H1 (cell line): ENCODE measurements at places on chromosomes 5 and 9. TPM values are rescaled to one million over a fixed set of nuclear protein-coding genes. Genes with fewer than 3 reads are reported as not detected.

DNA sequence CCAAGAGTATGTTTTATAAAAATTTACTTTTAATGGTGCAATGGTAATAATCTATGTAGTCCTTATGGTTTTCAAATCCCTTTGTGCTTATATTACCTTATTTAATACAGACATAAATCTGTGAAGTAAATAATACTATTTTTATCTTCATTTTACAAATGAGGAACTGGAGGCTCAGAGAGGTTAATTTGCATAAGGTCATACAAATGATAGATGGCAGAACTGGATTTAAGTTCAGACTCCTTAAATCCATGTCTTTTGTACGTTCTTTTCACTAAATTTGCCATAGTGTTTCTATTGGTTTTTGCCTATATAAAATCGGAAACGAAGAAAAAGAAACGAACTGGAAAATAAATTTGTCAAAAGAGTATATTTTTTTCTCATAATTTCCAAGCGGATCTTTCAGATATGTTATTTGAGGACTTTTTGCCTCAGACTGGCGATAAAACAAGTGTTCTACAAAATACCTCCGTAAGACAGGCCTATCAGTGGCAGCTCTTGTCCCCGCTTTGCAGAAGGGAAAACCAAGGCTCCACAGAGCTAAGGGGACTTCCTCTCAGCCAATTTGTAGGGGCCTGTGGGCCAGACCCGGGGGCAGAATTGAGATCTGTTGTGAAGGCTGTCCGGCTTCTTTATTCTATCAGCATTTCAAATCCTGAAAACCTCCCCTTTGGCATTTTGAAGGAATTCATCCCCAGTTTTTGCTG is 1.1 kb upstream of the TNFAIP8 start:
- no peaks in the 10 kb centered on the region for H3K36me3 ChIP-seq
- 0 out of 2 replicates have a peak overlapping the region, but pooled peaks have one; percentile 44 for H3K4me3 ChIP-seq
- H3K27ac ChIP-seq = no peak overlapping the region

GRCh38 chr9:105355781-105356180 is 92.1 kb upstream of the FSD1L start:
- H3K4me3 ChIP-seq = no peak overlapping the region
- no peaks in the 10 kb centered on the region for H3K36me3 ChIP-seq
- H3K4me1 ChIP-seq = no peaks in the 10 kb centered on the region
- H3K27ac ChIP-seq = no peak overlapping the region

DNA sequence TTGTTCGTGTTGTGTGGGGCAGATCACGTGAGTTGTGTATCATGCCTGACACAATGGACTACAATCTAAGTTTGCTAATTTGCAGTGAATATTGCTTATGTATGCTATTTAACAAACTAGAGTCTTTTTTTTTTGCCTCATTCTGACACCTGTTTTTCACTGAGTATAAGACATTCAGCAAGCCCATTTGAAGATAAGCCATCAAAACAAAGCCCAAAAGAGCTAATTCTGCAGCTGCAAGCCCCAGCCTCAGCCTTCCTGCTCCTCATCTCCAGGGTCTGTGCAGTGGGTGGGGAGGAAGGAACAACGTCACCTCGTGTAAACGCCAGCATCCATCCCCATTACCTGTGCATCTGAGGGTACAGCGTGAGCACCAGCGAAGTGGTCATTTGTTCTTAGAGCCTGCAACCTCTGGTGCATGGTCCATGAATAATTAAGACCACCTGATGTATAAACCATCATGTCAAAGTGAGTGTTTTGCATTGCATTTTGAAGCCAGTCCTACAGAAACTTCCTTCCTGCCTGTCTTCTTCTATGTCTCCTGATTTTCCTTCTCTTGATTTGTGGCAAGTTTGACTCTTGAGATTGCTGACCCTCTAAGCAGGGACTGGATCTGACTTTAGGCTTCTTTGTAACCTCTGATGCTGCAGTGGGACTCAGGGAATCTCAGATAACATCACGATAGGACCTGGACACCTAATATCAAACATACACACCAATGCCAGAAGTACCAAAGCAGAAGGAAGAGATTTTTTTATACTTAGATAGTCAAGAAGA is 73.2 kb downstream of the FGF1 start:
- no peak for DNase-seq
- no peaks in the 10 kb centered on the region for H3K36me3 ChIP-seq
- no peak overlapping the region for H3K4me3 ChIP-seq
- no peaks in the 10 kb centered on the region for H3K4me1 ChIP-seq

DNA sequence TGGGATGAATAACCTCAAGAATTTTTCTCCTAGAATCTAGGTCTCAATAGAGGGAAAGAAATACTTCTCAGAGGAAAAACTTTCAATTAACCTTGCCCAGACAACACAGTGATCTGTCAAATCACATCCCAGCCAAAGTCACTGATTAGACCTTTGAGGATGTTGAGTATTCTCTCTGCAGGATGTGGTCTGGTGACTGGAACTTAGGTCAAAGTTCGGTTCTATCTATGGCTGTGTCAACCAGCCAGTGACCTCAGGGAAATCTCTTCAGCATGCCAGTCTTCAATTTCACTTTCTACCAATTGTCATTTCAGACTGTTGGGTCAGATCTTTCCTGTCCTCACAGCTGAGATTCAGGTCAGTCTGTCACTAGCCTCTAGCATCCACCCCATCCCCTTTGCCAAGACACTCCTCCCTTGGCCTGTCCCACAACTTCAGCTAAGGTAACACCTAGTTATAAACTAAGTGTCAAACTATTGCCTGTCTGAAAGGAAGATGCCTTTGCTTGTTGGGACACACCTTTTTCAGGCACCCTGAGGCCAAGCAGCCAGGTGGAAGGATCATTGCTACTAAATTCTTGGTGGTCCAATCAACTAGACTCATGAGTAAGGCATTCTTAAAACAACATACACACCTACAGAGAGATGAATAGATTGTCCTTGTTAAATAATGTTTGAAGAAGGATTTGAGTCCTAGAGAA is 156.3 kb upstream of the FST start:
- no peaks in the 10 kb centered on the region for H3K4me1 ChIP-seq
- no peak overlapping the region for H3K27ac ChIP-seq
- peaks cover 1% of the 10 kb centered on the region for H3K27me3 ChIP-seq
- H3K4me3 ChIP-seq = no peak overlapping the region
- H3K36me3 ChIP-seq = no peaks in the 10 kb centered on the region

DNA sequence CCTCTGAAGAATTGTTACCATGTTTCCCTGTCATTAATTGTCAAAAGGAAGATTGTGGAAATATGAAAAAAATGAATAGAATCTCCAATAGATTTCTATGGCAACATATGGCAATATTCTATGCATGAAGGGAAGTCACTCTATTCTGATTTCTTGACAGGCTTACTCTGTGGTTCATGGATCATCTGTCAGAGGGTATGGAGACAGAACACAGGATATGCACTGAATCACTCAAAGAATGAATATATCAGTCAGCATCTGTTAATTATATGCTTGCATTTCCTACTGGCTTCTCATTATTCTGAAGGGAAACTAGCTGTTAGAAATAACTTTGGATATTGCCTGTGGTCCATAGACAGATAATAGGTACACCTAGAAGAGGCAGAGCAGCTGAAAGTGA is 918.9 kb downstream of the DTWD2 start:
- H3K36me3 ChIP-seq = no peaks in the 10 kb centered on the region
- no peak overlapping the region for H3K27ac ChIP-seq
- H3K27me3 ChIP-seq = no peaks in the 10 kb centered on the region
- no peak for DNase-seq
- no peak overlapping the region for H3K4me3 ChIP-seq

GRCh38 chr9:468766-469426 is 254.2 kb downstream of the DOCK8 start:
- H3K4me1 ChIP-seq = peaks cover 7% of the 10 kb centered on the region
- no peaks in the 10 kb centered on the region for H3K36me3 ChIP-seq
- H3K27ac ChIP-seq = no peak overlapping the region
- 0 out of 2 replicates have a peak, but pooled peaks cover 5% of the 10 kb centered on the region for H3K27me3 ChIP-seq
- H3K4me3 ChIP-seq = peak overlapping the region; percentile 35; the same call in 1 of the 2 replicates

- H3K36me3 ChIP-seq = no peaks in the 10 kb centered on the region
- no peak overlapping the region for H3K27ac ChIP-seq
- H3K4me3 ChIP-seq = no peak overlapping the region
Observed at GRCh38 chr9:87140605-87141109, 193.4 kb upstream of the GAS1 start.

DNA sequence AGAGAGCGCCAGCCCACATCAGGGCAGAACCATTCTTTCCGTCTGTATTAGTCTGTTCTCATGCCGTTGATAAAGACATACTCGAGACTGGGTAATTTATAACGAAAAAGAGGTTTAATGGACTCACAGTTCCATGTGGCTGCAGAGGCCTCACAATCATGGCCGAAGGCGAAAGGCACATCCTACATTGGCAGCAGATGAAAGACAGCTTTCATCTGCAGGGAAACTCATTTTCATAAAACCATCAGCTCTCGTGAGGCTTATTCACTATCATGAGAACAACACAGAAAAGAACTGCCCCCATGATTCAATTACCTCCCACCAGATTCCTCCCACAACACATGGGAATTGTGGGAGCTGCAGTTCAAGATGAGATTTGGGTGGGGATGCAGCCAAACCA is 4.7 kb upstream of the FSD1L start:
- H3K4me1 ChIP-seq = no peaks in the 10 kb centered on the region
- H3K36me3 ChIP-seq = no peaks in the 10 kb centered on the region
- no peaks in the 10 kb centered on the region for H3K27me3 ChIP-seq

DNA sequence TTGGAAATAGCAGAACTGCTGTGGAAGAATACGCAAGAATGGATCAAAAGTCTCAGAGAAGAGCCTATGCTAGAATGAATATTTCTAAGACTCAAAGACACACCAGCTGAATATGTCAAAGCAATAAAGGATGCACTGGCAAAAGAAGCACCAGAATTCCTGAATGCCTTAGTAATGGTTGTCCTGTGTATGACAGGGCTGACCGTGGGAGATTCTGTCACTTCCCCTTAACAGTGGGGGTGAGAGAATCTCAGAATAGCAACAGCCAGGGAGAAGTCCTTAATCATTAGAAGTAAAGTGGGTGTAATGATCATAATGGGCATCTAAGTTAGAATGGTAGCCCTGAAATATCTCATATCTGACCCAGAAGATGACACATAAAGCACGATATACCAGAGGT is 14.6 kb upstream of the PRR16 start:
- H3K36me3 ChIP-seq = no peaks in the 10 kb centered on the region
- H3K27me3 ChIP-seq = no peaks in the 10 kb centered on the region
- no peak overlapping the region for H3K27ac ChIP-seq
- DNase-seq = no peak
- peaks cover 3% of the 10 kb centered on the region for H3K4me1 ChIP-seq

DNA sequence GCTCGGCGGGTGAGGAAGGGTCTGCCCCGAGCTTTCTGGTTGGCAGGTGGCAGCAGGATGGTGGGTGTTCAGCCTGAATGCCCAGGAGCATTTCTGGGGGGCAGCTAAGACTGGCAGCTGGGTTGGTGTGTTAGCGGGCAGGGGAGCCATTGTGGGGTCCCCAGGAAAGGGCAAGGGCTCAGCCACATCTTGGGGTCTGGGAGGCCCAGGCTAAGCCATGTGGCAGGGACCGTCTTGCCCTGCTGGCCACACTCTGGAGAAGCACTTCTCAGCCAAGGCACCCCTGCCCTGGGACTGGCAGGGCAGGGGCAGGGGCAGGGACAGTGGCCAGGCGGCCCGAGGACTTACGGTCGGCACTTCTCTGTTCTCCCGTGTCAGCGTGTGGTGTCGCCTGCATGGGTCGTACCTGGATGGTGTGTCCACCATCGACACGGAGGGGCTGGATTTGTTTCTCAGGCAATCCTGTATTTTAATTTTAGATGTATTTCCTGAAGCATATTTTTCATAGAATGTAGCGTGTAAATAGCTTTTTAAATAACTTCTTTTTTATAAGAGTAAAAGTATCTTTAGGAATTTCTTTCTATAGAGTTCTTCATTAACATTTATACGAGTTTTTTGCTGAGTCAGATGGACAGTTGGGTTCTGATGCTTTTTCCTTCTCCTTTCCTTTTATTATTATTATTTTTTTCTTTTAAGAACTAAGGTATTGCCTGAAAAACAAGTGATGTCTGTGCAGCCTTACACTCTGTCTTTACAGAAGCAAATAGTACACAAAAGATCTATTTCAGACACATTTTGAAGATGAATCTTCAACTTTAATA is 102.0 kb downstream of the PHF2 start:
- no peaks in the 10 kb centered on the region for H3K36me3 ChIP-seq
- H3K27ac ChIP-seq = no peak overlapping the region
- no peaks in the 10 kb centered on the region for H3K4me1 ChIP-seq
- no peak overlapping the region for H3K4me3 ChIP-seq
- H3K27me3 ChIP-seq = no peaks in the 10 kb centered on the region

DNA sequence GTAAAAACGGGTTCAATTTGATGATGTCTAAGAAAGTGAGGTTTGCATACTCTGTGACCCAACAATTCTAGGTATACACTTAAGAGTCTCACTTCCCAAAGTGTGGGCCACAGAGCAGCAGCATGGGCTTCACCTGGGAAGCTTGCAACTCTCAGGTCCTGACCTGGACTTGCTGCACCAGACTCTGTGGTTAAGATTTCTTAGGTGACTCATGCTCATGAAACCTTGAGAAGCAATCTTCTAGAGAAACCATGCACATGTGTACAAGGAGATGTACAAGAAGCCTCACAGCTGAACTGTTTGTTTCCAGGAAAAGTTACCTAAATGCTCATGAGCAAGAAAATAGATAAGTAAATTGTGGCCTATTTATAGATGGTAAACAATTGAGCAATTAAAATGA is 30.0 kb downstream of the DNAJC21 start:
- H3K4me1 ChIP-seq = no peaks in the 10 kb centered on the region
- no peaks in the 10 kb centered on the region for H3K27me3 ChIP-seq
- H3K4me3 ChIP-seq = no peak overlapping the region
- no peak overlapping the region for H3K27ac ChIP-seq
- DNase-seq = no peak

DNA sequence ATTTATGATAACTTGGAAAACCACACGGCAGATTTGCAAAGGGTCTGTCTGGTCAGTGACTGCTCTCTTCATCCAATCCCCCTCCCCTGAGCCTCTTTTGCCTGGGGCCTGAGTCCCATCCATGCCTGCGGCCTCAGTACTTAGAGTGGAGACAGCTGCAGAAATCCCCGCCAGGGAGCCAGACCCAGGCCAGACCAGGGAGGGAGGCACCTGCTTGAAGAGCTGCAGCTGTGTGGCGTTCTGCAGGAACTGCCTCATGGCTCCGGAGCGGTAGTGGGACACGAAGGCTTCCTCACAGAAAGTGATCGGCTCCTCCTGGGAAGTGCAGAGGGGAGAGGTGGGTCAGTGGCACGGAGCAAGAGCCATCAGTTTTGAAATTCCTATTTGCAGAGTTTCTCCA is 101.6 kb downstream of the CRB2 start:
- no peak overlapping the region for H3K4me3 ChIP-seq
- DNase-seq = no peak
- no peak overlapping the region for H3K27ac ChIP-seq
- H3K4me1 ChIP-seq = 0 out of 2 replicates have a peak, but pooled peaks cover 2% of the 10 kb centered on the region

- peaks cover 2% of the 10 kb centered on the region; the same call in 1 of the 2 replicates for H3K27me3 ChIP-seq
- no peaks in the 10 kb centered on the region for H3K4me1 ChIP-seq
- no peaks in the 10 kb centered on the region for H3K36me3 ChIP-seq
- DNase-seq = peak; percentile 67
- H3K27ac ChIP-seq = no peak overlapping the region
Observed at GRCh38 chr5:10533226-10533625, 30.6 kb upstream of the ANKRD33B start.

GNG10 gene
- total RNA-seq = 28.5 and 30.5 TPM in 2 replicates

KCNIP1 gene
- total RNA-seq = 0.52 TPM in 2 replicates

SPATA31A7 gene
- not detected in 2 replicates for total RNA-seq

IFNA21 gene
- total RNA-seq = not detected in 2 replicates
